Omental fat pad (tissue), 4 donors: ENCODE measurements at places on chromosomes 5 and 9.

- no peak for DNase-seq
Measured at GRCh38 chr9:26264709-26265601, 586.7 kb upstream of the TUSC1 start.

DNA sequence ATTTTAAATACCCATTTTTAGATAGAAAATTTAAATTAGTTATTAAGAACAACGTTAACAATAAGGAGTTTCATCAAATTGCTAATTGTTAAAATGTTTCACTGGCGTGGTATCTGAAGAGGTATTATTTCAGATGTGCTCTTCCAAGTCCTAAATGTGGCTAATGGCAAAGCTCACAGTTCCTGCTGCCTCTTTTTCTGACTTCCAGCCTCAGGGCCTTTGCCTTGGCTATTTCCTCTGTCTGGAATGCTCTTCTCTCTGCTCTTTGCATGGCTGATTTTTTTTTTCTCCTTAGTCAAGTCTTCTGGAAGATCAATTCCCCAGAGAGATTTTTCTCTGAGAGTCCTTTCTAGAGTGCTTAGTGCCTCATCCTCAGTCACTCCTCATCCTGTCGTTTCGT lies 9.6 kb upstream of the SSBP2 start:
- DNase-seq = no peak

GRCh38 chr9:94855903-94856302 lies 129.4 kb downstream of the AOPEP start:
- DNase-seq = no peak

DNA sequence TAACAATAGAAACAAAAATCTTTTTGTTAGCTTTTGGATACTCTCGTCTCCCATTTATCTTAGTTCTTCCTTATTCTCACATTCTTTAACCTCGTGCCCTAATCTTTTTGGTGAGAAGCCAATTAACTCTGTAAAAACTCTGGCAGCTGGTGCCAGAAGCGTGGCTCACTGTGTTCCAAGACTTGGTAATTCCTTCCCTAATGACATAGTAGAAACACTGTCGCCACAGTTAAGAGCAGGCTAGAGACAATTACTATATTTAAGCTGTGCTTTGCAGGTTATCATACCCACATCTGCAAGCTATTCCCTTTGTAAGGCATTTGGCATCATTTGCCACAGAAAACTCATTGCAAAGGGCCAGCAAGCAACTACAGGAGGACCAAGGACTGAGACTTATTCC lies 160.9 kb upstream of the PIK3R1 start:
- DNase-seq = no peak

- DNase-seq = no peak
Measured at GRCh38 chr9:95073918-95074317, 243.6 kb downstream of the FANCC start.

DNA sequence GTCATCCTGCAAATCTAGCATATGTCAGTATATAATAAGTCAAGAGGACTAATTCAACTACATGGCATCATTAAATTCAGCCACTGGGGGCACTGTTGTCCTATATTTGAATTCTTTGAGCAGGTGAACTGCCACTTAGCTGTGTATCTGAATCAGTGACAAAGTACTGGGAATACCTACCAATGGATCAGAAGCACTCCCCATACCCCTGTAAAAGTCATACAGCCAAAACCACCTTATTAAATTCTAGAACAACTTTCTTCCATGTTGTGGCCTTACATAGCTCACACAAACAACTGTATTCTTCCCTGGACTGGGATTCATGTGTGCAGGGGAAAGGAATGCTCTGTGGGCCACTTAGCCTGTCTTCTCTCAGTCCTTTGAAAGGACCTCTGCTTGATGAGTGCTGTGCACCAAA lies 57.4 kb upstream of the PLPP6 start:
- peak; percentile 76 for DNase-seq

GRCh38 chr5:179227580-179228311 lies 117.5 kb downstream of the ADAMTS2 start:
- no peak for DNase-seq

DNA sequence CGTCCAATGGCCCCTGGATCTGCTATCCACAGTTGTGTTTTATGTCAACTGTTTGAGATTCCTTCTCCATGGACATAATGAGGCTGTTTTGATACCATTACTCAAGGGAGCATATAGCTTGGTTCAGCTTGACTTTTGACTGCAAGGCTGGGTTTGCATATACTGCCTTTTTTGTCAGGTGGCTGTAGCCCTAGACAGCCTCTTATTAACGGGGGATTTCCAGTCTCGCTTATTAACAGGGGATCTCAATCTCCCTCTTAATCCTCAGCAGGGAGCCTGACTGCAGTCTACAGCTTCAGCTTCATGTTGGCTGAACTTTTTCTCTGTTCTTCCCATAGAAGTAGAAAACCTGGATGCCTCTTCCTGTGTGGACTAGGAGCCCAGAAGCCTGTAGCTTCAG lies 73.7 kb upstream of the TNC start:
- no peak for DNase-seq

- DNase-seq = no peak
Measured at GRCh38 chr9:38526591-38526990, 93.8 kb downstream of the ANKRD18A start.

- no peak for DNase-seq
Measured at GRCh38 chr5:122703203-122703602, 71.7 kb upstream of the SNX2 start.

GRCh38 chr9:37936376-37936775 lies 32.4 kb upstream of the SLC25A51 start:
- DNase-seq = no peak

DNA sequence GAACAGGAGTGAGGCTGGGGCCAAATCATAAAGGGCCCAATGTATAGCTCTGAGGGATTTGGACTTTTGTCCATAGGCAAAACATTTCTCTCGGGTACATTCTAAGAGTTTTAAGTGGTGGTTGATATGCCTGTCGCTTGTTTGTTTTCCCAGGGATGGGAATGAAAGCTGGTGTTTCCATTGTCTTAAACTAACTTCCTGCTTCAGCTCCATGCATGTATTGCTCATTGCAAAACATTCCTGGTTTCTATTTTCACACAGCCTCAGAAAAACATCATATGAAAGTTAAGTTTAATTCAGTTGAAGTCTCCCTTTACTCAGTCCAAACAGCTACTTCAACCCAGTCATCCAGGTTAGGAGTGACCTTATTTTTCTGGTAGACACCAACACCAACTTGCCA lies 235.0 kb downstream of the ACTL7B start:
- DNase-seq = no peak

DNA sequence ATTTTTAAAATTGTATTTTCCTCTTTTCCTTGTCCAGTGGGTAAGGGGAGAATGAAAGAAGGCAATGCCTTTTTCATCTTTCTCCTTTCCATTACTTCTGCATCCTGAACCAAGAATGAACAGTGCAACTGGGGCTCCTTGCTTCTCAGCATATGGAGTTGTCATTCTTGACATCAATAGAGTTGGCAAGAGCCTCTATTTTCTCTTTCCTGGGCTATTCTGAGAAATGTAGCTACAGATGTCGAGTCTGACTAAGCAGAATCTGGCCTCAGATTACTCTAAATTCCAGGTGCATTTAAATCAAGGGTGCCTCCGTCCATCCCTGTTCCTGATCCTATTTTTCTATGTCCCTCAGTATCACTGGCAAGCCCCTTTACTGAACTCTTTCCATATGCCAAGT lies 244.8 kb downstream of the GLIS3 start:
- no peak for DNase-seq

GRCh38 chr5:171855798-171856763 lies 70.5 kb downstream of the SMIM23 start:
- no peak for DNase-seq

DNA sequence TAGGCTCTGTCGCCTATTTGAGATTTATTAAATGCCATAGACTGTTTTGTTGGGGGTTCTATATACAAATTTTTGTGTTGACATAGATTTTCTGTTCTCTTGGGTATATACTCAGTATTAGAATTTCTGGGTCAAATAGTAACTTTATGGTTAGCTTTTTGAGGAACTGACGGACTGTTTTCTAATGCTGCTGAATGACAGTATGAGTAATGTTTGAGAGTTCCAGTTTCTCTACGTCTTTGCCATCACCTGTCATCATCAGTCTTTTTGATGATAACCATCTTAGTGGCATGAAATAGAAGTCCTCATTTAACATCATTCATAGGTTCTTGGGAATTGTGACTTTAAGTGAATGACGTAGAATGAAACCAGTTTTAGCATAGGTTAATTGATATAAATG lies 60.1 kb downstream of the CCDC171 start:
- no peak for DNase-seq

- no peak for DNase-seq
Measured at GRCh38 chr9:95055851-95056551, 261.5 kb downstream of the FANCC start.

- no peak for DNase-seq
Measured at GRCh38 chr5:172769342-172769615, 1.7 kb downstream of the DUSP1 start.

- DNase-seq = no peak
Measured at GRCh38 chr5:106860398-106861044, 810.2 kb downstream of the EFNA5 start.

DNA sequence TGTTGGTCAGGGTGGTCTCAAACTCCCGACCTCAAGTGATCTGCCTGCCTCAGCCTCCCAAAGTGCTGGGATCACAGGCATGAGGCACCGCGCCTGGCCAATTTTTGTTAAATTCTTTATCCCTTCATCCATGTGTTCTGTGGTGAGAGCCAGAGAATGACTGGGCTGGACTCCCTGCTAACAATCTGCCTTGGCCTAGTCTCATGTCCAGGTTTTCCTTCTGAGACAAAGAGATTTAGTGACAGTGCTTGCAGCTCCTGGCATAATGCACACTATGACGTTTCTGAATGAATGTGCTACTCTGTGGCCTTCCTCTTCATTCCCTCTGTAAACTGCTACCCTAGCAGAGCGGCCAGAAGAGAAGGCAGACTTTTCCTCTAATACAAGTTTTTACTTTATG lies 79.3 kb downstream of the FOXD1 start:
- DNase-seq = no peak

DNA sequence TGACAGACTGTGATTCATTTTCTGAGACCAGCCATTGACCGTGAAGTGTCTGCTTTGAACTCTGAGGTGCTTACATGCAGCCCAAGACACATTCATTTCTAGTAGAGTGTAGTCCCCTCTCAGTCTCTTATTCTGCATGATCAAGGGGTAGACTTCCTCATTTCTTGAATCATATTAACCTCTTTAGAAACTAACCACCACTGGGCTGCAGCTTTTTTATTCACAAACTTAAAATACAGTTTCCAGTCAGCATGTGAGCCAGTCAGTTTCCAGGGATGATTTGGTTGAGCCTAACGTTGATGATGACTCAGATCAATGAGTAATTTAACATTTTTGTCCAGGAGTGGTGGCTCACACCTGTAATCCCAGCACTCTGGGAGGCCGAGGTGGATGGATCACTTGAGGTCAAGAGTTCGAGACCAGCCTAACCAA lies 59.2 kb downstream of the OTULIN start:
- DNase-seq = no peak

GRCh38 chr9:95140821-95141220 lies 176.7 kb downstream of the FANCC start:
- DNase-seq = no peak

- no peak for DNase-seq
Measured at GRCh38 chr5:170497311-170498038, 6.3 kb upstream of the KCNIP1 start.

- DNase-seq = no peak
Measured at GRCh38 chr9:92425474-92425873, 1.2 kb upstream of the OMD start.
